ENCODE measurements at places on chromosomes 16 and 17. TPM values are rescaled to one million over a fixed set of nuclear protein-coding genes. Genes with fewer than 3 reads are reported as not detected.

Gene DRC7
- total RNA-seq = 0.23 TPM

Gene SP6
- 0.08 TPM for total RNA-seq

Gene ITPRIPL2
- total RNA-seq = 27.0 TPM

Gene IRX3
- total RNA-seq = 2.0 TPM

Gene C16orf96
- not detected for total RNA-seq

Gene MEOX1
- under 0.01 TPM for total RNA-seq

Gene ZMYND15
- total RNA-seq = 0.23 TPM

Gene CHST4
- not detected for total RNA-seq

Gene PRCD
- total RNA-seq = 0.60 TPM

Gene SCGB1C2
- total RNA-seq = not detected

Gene PDILT
- not detected for total RNA-seq

Gene SPATA22
- not detected for total RNA-seq

Gene CD300LB
- total RNA-seq = not detected

Gene BCAR1
- 31.6 TPM for total RNA-seq

Gene PPL
- total RNA-seq = 0.68 TPM

Gene EVPLL
- total RNA-seq = not detected

Gene KCNJ16
- not detected for total RNA-seq

Gene ANKRD40CL
- total RNA-seq = not detected
